ENCODE measurements at places on chromosomes 16 and 17.

- DNase-seq = no peak
Measured at GRCh38 chr16:87195161-87195560, 122.0 kb downstream of the C16orf95 start.

- no peak for DNase-seq
Measured at GRCh38 chr17:75587675-75588595, at the start of gene MYO15B. MYO15B (plus strand) TSS chr17:75587800; CDS start chr17:75588058, 258 bp downstream.

- DNase-seq = no peak
Measured at GRCh38 chr16:8848939-8849391, 19.8 kb downstream of the CARHSP1 start.

GRCh38 chr17:1934901-1935300 lies 90.2 kb downstream of the RTN4RL1 start:
- no peak for DNase-seq

DNA sequence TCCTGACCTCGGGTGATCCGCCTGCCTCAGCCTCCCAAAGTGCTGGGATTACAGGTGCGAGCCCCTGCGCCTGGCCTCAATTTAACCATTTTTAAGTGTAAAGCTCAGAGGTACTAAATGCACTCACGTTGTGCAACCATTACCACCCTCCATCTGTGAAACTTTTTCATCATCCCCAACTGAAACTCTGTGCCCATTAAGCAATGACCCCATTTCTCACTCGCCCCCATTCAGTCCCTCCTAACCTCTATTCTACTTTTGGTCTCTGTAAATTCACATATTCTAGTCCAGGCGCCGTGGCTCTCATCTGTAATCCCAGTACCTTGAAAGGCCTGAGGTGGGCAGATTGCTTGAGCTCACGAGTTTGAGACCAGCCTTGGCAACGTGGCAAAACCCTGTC lies 8.3 kb upstream of the SPNS3 start:
- no peak for DNase-seq

DNA sequence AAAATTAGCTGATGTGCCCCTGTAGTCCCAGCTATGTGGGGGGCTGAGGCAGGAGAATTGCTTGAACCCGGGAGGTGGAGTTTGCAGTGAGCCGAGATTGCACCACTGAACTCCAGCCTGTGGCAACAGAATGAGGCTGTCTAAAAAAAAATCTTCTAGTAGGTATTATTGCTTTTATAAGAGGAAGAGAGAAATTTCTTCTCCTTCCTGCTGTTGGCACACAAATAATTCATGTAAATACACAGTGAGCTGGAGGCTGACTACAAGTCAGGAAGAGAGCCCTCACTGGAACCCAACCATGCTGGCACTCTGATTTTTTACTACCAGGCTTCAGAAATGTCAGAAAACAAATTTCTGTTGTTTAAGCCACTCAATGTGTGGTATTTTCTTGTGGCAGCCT lies 6.7 kb downstream of the PRDM7 start:
- DNase-seq = no peak

DNA sequence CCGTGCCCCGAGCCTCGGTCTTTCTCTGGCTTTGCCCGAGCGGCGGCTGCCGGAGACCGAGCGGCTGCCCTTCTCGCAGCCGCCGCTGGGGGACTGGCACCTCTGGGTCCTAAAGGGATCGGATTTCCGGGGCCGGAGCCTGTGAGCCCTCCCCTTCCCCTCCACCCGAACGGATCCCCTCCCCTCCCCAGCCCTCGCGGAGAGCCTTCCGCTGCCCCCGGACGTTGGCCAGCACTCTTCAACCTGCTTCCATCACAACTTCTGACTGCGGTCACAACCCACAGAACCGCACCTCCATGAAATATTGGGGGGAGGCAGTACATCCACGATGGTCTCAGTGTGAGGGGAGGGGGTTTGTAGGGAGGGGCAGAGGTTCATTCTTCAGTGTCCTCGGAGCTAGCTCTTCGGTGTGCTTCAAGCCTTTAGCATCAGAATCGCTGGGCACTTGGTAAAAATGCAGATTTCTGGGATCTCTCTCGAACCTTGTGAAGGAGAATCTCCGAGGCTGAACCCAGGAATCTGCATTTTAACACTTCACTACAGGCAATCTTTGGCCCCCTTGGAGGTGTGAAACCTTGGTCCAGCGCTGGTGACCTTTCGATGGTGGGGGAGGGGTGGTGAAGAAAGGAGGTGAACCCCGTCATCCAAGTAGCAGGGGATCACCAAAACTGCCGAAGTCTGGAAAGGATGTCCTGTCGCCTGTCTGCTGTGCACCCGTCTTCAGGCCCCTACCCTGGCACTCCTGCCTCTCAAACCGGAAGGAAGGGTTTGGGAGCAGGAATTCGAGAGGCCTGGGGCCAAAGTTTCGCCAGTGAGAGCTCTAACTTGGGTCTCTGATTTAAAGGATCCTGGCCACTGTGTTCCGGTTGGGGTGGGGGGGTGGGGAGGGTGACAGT lies 812 bp upstream of the PPP1R9B start:
- DNase-seq = peak; percentile 30

DNA sequence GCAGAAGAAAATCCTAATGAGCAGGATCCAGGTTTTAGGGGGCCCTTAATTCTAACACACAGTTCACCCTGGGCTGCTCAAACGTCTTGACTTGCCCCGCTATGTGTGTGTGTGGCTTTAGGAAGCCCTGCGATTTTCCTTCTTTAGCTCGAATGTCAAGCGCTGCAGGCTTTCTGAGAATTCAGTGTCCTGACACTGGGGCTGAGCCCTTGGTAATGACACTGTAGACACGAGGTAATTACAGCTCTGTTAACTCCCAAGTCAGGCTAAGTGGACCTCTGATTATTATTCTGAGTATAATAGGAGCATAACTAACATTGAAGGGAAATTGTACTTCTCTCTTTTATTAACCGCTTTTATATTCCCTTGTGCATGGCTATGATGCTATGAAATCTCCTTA lies 202.1 kb downstream of the RBFOX1 start:
- no peak for DNase-seq

- DNase-seq = no peak
Measured at GRCh38 chr16:85947230-85948137, 48.5 kb downstream of the IRF8 start.

DNA sequence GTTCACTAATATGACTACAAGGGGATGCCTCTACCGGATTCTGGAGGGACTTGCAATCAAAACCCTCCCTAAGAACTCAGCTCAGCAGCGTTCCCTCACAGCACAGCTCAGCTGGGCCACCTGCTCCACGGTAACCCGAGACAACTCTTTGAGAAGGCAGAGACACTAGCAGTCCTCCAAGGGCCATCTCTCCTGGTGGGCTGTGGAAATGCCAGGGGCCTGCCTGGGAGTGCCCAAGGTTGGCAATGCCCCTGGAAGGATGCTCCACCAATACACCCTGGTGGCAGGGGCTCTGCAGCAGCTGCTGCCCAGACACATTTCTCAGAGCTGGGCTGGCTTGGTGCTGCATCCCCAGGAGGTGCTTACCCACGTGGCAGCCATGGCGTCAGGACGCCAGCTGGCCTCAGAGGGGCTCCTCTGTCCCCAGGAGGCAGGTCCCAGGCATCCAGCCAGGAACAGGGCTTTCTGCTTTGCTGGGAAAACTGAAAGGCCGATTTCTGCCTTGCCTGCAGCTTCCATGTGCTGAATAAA lies 16.5 kb downstream of the CDIP1 start:
- no peak for DNase-seq

DNA sequence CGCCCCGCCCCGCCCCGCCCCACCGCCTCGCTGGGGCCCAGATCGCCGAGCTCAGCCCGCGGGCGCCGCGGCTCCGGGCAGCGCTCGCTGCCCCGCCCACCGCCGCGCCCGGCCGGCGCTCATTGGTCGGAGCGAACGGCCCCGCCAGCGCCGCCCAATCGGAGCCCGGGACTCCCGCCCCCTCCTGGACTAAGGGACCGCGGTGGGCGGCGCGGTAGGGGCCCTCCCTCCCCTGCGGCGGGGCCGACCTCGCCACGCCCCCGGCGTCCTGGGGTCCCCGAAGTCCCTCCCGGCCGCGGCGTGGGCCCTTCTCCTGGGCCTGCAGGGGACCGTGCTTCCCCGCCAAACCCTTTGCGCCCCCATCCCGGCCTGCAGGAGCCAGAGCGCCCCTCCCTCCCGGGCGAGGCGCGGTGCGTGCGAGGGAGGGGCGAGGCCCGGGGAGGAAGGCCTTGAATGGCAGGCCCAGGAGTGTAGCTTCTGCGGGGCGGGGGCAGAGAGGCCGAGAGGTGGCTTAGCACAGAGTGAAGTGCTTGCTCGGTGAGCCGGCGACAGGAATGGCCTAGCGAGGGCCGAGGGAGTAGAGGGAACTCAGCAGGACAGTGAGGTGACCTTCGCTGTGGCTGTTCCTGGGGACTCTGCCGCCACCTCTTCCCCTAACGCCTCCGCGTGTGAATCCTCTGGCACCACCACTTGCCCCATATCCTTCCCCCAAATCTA lies at the start of gene CAMKK1:
CAMKK1 (minus strand) TSS at position 51 of the 717 bp plus-strand sequence. CDS start 7,366 bp downstream, outside the sequence.
- peak; percentile 37 for DNase-seq
